DMS53 (cell line): ENCODE measurements at places on chromosomes 7 and 10.
A peak's percentile ranks its signal among the peaks of the same experiment; 100 is the strongest.

DNA sequence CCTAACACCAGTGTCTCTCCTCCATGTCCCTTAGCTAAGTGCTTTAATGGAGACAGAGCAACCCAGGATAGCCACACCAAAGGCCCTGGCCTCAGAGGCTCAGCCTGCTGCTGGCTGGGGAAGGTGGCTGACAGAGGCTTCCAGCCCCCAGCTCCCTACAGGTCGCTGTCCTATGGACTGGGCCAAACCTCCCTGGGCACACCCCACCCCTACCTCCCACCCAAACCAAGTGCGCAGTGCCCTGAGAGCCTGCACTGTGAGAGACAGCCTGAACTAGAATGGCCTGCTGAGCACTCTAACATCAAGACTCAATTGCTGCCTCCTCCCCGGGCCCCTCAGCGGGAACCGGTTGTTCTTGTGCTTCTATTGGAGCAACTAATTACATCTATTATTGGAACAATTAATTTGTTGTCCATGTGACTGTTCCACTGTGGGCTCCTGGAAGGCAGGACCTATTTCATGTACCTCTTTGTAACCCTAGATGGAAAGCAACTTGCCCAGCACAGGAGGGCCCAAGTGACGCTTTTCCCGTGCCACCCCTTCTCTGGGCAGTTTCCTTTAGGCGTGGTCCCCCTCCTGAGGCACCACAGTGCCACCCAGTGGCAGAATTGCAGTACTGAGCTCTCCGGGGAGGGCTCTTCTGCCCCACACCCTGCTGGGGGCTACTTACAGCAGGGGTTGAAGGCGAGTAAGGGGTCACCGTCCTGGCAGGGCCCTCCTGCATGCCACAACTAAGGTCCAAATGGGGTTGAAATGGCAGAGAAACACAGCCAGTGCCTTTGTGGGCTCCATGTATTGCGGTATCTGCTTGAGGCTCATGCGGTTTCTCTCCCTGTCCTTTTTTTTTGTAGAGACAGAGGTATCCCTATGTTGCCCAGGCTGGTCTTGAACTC is 63.7 kb upstream of the WAPL start:
- DNase-seq: peak; percentile 82

DNA sequence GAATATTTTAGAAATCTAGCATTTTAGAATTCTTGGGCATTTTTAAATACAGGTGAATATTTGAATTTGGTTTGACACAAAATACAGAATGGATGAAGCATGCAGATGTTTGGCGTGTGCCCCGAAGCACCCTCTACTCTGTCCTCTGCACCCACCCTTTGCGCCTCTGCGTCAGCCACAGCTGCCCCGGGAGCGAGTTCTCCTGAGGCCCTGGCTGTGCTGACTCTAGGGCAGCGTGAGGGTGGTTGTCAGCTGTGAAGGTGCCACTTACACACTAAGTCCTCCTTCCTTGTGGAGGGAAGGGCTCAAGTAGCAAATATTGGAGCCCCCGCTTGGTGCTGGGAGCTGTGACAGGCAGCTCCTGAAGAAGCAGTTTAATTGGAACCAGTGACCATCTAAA is 48.4 kb downstream of the DAGLB start:
- no peak for DNase-seq

DNA sequence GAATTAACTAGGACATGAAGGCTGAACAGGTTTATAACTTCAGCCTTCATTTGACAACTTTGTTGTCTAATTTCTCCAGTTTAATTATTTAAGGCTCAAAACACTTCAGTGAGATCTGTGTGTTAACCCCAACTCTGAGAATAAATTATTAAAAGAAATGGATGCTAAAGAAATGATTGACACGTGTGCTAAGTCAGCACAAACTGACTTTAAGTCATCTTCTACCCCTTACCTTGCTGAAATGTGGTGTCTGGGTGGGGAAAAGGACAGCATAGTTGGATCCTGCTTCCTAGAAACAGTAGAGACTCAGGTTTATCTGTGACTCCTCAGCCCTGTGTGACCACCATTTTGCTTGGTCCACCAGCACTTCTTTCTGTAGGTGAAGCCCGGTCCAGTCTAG is 324.8 kb upstream of the NPSR1 start:
- no peak for DNase-seq

DNA sequence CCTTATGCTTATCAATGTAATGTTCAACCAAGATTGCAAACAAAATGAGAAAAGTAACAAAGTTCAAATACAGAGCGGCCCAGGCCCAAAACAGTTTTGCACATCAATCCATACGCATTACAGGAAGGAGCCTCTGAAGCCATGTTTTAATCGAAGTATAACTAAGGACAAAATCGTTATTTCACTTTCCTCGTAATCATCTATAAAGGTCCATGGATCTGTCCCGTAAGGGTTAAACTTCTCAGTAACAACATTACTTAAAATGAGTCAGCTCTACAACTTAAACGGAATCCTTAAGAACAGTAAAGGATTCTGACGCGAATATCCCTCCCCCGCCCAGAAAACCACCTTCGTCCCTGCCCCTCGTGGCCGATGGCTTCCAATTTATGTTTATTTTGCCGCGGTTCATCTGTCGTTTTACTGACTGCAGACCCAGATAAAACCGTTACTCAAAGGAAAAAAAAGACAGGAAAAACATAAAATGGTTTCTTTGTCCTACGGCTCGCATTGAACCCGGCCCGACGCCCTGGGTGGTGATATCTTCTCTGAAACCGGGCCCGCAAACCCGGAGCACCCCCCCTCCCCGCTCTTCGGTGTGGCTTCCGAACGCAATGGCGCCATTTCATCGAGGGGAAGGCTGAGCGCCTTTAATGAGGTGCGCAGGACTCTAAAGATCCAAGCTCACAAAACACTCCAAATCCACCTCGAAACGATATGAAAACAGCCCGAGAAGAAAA is 1.1 kb downstream of the HNRNPA2B1 start:
- peak; percentile 89 for DNase-seq

- DNase-seq: no peak
These were observed 123.7 kb downstream of the VIPR2 start for GRCh38 chr7:159020987-159021386.

GRCh38 chr10:79066411-79067240 is 2.1 kb upstream of the ZMIZ1 start:
- DNase-seq: peak; percentile 73

DNA sequence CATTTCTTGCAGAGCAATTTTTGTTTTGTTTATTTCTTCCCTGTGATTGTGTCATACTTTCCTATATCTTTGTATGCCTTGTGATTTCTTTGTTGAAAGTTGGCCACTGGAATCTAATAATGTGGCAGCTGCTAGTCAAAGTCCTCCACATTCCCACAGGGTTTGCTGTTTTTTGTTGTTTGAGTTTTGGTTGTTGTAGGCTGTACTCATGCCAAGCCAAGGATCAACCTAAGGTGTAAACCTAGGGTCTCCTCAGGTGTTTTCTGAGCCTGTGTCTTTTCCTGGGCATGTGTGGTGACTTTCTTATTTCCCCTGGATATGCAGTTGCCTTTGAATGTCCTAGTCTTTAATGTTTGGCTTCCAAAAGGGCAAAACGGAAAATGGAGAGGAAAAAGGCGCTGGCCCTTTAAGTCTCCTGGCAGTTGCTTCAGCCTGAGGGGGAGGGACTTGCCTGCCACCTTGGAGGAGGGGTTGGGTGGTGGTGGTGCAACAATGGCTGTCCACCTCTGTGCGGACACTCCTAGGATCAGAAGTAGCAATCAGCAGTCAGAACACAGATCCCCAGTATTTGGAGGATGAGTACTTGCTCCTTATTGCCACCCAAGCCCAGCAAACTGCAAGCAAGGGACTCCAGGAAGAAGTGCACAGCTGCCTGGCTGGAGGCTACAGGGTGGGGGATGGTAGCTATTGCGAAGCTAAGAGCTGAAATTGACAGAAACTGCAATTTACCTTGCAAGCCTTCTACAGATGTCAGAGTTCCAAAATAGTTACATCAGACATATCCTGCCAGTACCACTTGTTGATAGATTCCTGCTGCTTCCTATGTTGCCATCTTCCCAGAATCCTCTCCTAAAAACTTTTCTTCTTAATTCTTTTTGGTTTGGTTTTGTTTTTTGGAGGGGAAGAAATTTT is 5.6 kb upstream of the ZNF518A start:
- DNase-seq: peak; percentile 80

DNA sequence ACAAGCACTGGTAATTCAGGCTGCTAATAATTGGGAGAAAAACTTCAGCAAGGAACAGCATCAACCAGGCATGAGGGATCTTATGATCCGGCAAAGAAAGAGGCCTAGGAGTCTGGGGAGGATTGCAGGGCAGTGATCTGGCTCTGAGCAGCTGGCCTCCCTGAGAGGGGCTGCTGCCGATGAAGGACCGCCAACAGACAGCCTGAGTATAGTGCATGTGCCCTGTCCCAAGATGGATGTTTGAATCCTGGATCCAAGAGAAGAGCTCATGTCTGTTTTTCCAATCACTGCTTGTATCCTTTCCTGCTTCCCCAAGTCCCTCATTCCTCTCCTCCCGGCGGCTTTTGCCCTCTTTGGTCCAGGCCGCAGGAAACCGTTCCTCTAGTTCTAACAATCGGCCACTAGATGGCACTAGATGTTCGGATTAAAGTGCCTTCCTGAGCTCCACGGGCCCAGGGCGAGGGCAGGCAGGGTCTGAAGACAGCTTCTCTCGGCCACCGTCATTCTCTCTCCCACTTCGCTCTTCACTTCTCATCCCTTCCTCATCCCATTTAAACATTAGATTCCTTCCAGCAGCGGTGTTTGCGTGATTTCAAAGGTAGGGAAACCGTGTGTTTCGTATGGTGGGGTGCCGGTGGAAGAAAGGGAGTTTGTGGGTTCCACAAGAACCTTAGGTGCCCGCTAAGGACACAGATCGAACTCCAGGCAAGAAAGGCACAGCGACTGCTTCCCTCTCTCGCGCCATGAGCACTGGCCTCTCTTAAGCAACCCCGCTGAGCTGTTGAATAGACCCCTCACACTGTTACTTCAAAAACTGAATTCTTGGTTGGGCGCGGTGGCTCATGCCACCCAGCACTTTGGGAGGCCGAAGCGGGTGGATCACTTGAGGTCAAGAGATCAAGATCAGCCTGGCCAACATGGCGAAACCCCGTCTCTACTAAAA is 82.4 kb downstream of the ADCYAP1R1 start:
- peak; percentile 98 for DNase-seq

DNA sequence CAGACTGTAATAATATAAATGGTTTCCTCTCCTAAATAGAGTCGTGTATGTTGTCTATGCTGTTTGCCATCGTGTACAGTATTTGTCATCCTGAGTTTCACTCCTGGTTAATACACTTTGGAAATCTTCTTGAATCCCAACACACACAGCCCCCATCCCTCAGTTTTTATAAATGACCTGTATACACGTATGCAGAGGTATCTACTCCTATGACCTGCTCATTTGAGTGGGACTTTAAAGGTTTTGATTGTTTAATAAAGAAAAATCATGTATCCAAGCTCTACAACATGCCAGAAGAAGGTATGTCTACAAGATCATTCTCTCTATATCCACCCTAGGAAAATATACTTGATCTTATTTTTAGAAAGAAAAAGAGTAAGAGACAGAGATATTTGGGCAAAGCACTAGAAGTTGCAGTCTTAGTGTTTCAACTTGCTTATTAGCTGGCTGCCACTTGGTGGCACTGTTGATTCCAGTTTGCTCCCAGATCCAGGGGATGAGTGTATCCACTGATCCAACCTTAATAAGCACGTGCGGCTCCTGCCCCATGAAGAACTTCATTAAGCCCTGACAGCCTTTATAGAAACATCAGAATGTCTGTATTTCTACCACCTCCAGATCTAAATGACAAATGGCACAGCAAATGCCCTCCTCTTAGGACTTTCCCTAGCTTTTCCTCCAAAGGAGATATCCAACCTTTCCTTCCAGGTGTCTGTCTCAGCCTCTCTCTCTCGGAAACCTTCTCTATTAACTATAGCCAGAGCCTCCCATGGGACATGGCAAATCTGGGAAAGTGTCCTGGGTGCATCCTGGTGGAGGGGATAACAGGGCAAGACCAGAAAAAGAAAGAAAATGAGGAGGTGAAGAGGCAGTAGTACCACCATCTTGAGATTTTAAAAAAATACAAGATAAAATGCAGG is 181.6 kb upstream of the NEBL start:
- peak; percentile 91 for DNase-seq

DNA sequence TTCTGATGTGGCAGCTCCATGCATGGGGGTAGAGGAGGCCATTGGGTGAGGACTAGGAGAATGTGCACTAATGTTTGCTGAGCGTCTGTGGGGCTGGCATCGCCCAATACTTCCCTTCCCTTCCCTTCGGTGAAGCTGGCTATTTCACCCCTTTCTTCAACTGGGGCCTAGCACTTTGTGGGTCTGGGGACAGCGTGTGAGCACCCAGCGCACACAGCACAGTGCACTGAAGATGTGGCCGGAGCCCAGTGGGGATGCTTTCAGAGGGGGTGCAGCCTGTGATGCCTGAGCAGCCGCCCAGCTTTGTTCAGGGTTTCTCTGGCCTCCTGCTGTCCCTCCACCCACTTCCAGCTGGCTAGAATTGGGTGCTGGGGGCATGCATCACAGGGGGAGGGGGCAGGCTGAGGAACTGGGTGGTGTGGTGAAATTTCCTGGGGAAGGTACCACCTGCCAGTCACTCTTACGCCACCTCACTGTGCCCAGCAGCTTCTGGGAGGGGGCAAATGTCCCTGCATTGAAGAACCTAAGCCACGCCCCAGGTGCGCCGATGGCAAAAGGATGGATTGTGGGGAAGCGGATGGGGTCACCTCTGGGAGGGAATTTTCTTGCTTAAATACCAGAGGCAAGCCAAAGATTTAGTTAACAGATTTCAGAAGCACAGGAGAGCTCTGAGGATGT is 45.5 kb downstream of the CLEC2L start:
- DNase-seq: no peak

GRCh38 chr10:99812177-99812576 is 29.7 kb downstream of the ABCC2 start:
- DNase-seq: no peak

GRCh38 chr7:26356229-26356628 is 64.6 kb downstream of the SNX10 start:
- DNase-seq: no peak

GRCh38 chr10:127877699-127878098 is 15.0 kb downstream of the CLRN3 start:
- DNase-seq: no peak

- DNase-seq: peak; percentile 14
These were observed 102.0 kb downstream of the HIF1AN start for GRCh38 chr10:100637785-100638184.

DNA sequence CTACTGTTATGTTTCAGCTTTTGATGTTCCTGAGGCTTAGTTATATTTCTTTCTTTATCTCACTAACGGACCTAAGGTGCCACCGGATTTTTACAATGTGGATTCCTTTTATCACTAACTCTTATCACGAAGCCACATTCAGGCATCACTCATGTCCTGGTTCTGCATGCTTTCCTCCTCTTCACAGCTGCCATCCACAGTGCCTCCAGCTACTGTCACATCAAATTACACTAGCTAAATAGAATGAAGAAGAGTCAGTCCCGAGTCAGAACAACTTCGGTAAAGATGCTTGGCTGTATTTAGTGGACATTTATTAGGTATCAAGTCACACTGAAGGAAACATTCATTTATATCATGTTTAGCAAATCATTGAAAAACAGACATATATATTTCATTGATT is 153.2 kb downstream of the NEBL start:
- no peak for DNase-seq
